ENCODE measurements at places on chromosomes 1 and 21.

DNA sequence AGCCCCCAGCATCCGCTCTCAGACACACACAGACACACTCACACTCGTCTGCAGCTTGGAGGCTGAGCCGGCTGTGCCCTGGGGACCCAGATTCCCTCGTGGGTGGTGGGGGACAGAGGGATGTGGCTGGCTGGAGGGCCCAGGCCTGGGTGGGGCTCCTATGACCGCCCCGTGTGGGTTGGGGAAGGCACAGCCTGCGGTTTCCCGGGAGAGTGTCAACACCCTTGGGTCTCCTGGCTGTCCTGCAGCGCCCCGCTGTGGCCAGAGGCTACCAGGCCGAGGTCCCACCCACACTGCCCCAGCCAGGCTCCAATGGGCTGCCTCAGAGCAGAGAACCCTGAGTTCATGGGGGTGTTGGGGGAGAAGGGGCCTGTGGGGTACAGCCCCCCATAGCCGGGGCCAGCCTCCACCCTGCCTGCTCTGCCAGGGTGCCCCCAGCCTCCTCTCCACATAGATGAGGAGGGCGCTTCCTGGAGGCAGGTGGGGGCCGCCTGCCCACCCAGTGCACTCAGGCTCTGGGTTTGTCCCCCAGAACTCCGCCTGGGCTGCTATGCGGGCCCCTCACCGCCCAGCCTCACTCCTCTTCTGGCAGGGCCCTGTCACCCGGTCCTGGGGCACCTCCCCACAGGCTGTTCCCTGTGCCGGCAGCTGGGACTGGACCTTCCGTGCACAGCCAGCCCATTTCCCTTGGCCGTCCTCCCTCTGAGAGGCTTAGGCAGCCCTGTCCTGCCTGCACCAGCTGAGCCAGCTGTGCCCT, at the start of gene TTC34:
TSS of gene TTC34 (minus strand) at position 159 of the 757 bp plus-strand sequence. CDS start 866 bp downstream, outside the sequence.
- DNase-seq = peak; percentile 30

DNA sequence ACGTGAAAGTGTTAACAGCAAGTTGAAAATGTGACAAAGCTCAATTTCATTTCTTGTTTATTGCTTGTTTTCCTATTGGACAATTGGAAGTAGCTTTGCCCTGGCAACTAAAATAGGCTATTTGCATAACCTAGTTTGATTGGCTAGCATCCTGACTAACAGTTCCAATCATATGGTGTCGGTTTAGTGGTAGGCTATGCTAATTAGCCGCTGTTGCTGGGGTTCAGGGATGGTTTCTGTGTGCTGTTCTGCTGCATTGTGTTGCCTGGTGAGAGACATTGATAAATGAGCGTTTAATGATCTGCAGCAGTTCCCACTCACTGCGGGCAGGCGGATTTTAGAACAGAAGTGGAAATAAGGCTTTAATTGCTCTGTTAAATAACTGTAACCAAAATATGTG, 68.5 kb downstream of the DYRK1A start:
- DNase-seq = peak; percentile 50

DNA sequence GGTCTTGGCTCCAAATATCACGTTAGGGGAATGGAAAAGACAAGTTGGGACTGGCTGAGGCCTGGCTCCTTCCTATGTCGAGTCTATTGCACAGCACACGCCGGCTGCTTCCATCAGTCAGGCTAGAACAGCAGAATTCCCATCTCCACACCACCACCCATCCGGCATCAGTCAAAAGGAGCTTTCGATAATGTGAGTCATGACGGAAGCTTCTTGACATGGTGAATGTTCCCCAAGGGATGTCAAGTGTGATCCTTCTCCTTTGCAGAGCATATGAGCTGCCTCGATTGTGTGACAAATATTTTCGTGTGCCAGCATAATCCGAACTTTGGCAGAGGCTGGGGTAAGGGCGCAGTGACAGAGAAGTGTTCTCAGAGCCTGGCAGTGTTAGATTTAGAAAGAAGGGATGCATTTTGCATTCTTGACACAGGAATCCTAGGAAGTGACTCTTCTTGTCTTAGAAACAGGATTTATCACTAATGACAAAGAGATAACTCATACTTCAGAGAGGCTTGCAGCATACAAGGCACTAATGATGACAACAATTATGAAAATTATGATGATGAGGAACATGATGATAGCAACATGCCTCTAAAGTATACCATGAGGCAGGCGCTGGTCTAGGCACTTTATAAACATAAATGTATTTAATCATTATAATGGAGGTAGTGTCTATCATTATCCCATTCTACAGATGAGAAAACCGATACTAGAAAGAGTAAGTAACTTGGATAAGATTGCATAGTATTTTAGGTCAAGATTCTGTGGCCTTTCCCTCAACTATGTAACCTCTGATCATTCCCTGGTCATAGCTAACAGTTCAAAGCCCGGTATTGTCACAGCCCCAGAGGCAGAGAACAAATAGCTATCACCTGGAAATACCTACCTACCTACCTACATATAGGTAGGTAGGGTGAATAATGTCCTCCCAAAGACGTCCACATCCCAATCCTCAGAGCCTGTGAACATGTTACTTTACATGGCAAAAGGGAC, 135.0 kb downstream of the KCNJ6 start:
- DNase-seq = no peak

DNA sequence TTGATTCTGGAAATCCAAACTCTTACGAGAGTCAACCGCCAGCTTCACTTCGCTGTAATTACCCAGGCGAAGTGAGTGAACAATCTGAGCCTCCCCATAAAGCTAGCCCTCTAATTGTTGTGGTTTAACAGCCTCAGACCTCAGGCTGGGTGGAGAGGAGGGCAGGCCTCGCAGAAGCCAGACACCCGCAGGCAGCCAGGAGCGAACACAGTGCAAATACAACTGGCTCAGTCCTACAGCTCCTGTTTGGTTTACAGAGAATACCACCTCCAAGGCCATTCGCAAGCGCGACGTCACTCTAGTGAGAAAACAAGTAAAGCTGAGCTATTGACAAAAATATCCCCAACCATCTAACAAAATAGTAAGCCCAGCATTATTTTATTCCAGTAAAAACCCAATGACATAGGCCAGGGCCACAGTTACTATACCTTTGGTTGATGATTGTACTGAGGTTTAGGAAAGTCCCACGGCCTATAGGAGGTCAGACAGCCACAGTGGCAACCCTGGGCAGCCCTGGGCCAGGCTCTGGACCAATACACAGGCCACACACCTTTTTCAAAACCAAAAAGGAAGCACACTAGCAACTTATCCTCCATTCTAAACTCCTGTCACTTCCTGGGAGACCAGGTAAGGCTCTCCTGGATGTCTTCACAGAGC, 163.3 kb downstream of the ETS2 start:
- no peak for DNase-seq

- DNase-seq = peak; percentile 82
Measured at GRCh38 chr1:18182398-18183160, 75.0 kb downstream of the IGSF21 start.

DNA sequence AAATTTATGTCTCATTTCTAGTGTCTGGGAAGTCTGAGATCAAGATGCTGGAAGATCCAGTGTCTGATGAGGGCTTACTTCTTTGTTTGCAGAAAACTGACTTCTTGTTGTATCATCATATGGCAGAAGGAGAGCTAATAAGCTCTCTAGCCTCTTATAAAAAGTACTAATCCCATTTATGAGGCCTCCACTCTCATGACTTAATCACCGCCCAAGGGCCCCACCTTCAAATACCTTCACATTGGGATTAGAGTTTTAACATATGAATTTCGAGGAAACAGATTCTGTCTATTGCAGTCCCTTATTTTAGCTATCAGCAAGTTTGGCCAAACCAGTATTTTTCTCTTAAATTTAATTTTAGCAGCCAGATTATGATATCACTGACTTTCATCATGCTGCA, 150.2 kb upstream of the TMPRSS15 start:
- DNase-seq = no peak

Measured in DMS53 (cell line).